ENCODE measurements at places on chromosomes 6 and 20.

- DNase-seq = no peak
Measured at GRCh38 chr6:138803861-138804260, 8.0 kb downstream of the ECT2L start.

DNA sequence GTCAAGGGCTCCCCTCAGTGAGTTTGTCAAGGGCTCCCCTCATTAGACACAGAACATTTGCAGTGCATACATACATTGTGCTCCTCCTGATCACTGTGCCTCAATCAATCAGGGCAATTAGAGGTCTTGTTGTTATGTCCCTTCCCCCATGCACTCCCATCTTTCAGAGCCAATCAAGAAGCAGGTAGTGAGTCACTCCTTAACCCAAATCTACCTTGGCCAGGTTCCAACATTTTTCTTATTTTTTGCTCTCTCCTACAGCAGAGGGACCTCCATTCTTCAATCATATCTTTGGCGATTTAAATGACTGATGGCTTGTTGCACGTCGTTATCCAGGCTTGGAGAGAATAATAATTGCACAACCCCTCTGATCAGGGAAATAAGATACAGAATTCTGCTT lies 409.9 kb upstream of the SPTLC3 start:
- DNase-seq = no peak

- no peak for DNase-seq
Measured at GRCh38 chr6:67736816-67737215, 898.3 kb upstream of the ADGRB3 start.

DNA sequence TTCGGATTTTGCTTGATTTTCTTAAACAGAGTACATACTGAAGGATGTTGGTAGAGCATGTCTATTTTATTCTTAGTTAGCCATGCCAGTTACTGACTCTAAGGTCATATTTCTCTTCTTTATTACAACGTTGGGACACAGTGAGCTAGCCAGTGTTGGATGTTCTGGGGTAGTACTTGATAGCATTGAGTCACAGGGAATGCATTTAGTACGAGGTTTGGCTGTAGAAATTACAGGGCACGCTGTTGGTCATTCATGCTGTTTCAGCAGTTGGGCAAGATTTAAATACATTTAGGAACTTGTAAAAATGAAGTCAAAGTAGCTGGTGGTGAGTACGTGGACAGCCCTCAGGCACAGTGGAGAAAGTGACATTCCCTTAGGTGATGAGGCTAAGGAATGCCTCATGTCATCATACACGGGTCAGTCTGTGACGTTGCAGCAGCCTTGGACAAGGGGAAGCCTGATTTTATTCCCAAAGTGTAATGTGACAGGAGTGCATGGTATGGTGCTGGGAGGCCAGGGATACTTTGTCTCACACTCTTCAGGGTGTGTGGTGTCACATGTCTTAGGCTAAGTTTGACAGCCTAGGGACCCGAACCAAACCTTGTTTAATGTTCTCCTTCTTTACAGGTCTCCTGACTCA lies 57.7 kb upstream of the SLC22A1 start:
- DNase-seq = no peak

DNA sequence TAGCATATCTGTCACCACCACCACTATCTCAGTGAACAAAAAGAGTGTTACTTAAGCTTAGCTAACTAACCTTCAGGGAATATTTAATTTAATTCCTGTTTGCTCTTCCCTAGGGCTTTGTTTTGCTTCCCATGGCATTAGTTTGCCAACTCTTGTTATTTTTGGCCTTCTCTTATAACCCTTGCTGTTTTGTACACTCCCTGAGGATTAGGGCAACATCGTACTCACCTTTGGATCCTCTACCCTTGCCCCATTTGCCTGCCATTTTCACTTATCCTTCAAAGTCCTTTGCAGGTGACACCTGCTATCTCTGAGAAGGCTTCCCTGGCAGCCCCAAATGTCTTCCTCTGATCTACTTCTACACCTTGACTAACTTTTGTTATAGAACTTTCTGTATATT lies 23.7 kb downstream of the ACOT13 start:
- DNase-seq = no peak

- DNase-seq = no peak
Measured at GRCh38 chr6:181049-181654, 111.1 kb upstream of the DUSP22 start.

DNA sequence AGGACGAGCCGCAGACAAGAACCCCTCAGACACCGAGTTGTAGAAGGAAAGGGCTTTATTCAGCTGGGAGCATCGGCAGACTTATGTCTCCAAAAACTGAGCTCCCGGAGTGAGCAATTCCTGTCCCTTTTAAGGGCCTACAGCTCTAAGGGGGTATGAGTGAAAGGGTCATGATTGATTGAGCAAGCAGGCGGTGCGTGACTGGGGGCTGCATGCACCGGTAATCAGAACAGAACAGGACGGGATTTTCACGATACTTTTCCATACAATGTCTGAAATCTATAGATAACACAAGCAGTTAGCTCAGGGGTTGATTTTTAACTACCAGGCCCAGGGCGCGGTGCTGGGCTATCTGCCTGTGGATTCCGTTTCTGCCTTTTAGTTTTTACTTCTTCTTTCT lies 226.4 kb upstream of the PLCB4 start:
- no peak for DNase-seq

GRCh38 chr6:158040051-158040803 lies 58.6 kb downstream of the SYNJ2 start:
- DNase-seq = peak; percentile 60
